ENCODE measurements at places on chromosomes 6 and 20. TPM values are rescaled to one million over a fixed set of nuclear protein-coding genes. Genes with fewer than 3 reads are reported as not detected.

DNA sequence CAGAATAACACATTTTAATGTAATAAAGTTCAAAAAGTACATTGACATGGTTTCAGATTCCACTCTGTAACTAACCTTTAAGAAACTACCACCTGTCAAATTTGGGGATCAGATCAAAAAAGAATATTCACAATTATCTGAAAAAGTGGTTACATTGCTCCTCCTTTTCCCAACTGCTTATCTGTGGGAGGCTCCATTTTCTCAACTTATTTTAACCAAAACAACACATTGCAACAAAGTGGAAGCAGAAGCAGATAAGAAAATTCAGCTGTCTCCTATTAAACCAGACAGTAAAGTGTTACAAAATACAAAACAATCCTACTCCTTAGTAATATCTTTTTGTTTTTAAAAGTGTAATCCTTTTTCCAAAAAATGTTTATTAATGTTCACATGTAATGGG is 61.4 kb downstream of the PDSS2 start:
- DNase-seq = no peak

DNA sequence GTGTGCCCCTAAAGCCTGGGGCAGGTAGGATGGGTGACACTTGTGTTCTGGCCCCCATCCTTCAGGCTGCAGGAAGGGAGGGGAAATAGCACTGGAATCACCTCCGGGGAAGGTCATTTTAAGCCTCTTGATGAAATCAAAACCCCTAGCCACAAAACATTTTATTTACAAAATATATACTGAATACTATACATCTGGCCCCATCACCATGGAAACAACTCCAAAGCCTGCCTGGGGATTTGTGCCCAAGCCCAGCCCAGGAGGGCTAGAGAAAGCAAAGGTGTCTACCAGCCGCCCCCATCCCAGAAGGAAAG is 2.6 kb downstream of the SMIM29 start:
- DNase-seq = no peak

DNA sequence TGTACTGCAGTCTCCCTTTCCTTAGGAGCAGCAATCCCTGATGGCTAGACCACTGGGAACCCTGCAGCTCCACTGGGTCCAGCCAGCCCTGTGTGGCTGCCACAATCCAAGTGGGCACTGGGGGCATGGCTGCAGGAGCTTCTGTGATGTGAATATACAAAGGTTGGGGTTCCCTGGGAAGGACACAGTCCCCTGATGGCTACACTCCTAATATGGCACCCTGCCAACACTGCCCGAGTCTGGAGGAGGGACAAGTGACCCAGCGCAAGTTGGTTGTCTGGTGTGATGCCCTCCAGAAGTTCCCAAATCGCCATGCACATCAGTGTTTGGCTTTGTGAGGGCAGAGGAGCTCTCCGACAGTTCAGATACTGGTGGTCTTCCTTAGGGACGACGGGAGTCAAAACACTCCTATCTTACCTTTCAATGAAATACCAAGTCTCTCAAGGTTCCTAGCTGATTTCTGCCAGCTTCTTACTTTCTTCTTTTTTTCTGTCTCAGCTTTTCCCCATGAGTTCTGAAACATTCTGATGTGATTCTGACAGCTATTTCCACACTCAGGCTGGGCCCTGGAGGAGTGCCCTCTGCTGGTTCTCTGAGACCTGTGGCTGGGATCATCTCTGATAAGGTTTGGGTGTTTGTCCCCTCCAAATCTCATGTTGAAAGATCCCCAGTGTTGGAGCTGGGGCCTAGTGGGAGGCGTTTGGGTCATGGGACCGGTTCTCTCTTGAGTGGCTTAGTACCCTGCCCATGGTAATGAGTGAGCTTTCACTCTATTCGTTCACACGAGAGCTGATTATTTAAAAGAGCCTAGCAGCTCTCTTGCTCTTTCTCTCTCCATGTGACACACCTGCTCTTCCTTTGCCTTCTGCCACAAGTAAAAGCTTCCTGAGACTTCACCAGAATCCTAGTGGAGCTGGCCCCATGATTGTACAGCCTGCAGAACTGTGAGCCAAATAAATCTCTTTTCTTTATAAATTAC is 15.5 kb upstream of the ZFP57 start:
- DNase-seq = peak; percentile 44

DNA sequence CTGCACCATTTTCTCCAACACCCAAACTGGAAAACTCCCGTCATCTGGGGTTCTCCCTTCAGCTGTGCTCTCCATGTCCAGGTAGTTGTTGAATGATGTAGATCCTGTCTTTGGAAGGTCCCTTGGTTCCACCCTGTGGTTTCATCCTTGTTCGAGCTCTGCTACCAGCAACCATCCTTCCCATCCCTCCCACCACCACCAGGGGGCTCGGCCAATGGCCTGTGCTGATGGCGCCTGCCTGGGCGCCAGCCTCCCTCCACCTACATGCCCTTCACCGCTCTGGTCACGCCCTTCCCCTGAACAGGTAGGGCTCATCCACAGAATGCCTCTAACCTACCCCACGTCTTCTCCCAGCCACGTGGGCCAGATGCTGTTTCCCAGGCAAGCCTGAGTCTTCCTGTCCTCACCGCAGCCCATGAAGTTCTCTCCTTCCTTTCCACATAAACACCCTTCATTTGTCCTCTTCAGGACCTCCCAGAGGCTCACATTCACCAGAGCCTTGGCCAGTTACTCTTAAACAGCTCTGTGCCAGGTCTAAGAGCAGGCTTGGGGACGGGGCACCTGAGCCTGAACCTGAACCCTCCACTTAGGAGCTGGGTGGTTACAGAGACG is 75.1 kb upstream of the DUSP22 start:
- DNase-seq = peak; percentile 22

DNA sequence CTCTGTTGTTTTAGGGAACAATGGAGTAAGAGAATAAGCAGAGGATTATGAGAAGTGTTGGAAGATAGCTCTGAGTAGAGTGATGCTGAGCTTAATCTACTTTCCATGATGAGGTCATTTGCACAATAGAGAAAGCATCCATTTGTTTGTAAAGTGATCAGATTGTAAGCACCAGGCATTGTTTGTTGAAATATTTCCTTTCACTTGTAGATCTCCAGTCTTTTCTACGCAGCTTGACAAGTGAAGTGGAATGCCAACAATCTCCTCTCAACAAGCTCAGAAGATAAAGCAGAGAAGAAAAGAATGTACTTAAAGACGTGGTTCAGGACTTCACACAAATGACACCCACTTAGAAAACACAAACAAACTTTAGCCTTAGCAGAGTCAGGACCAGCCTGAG is 80.1 kb upstream of the MARCKS start:
- DNase-seq = no peak

DNA sequence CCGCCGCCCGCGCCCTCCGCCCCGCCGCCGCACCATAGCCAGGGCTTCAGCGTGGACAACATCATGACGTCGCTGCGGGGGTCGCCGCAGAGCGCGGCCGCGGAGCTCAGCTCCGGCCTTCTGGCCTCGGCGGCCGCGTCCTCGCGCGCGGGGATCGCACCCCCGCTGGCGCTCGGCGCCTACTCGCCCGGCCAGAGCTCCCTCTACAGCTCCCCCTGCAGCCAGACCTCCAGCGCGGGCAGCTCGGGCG is 1.5 kb downstream of the FOXC1 start:
- peak; percentile 72 for DNase-seq

VWA7 gene
- 0.54 TPM for total RNA-seq

HLA-DMB gene
- not detected for total RNA-seq

DNA sequence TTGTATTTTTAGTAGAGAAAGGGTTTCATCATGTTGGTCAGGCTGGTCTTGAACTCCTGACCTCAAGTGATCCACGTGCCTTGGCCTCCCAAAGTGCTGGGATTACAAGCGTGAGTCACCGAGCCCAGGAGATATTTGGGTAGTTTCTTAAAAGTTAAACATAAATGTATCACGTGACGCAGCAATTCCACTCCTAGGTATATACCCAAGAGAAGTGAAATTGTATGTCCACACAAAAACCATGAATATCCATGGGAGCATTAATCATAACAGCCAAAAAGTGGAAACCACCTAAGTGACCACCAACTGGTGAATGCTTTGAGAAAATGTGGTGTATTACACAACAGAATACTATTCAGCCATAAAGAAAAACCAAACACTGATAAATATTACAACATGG is 164.8 kb downstream of the MRPL14 start:
- peak; percentile 23 for DNase-seq

DNA sequence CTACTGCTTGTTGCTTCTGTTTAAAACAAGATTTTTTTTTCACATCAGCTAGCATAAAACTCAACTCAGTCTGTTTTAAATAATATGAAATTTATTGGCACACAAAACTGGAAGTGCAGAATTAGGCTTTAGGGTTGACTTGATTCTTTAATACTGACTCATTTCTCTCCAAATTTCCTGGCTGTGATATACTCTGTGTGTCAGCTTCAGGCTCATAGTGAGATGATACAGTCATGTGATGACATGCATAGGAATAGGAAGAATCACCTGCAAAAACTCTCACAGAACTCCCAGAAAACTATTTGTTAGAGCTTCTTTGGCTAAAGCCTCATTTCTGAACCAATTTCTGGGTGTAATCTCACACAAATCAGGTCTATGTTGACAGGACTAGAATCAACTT is 1068.0 kb upstream of the EPHA7 start:
- DNase-seq = no peak

- peak; percentile 95 for DNase-seq
Observed at GRCh38 chr20:53774461-53775203, 181.0 kb upstream of the ZNF217 start.

TTLL9 gene
- not detected for total RNA-seq
